ENCODE measurements at places on chromosomes 2 and 18.
A peak's percentile ranks its signal among the peaks of the same experiment; 100 is the strongest.

- no peak for DNase-seq
Measured at GRCh38 chr2:173574324-173575112, 219.8 kb downstream of the CDCA7 start.

- no peak for DNase-seq
Measured at GRCh38 chr2:232354069-232354468, 24.5 kb upstream of the ALPP start.

DNA sequence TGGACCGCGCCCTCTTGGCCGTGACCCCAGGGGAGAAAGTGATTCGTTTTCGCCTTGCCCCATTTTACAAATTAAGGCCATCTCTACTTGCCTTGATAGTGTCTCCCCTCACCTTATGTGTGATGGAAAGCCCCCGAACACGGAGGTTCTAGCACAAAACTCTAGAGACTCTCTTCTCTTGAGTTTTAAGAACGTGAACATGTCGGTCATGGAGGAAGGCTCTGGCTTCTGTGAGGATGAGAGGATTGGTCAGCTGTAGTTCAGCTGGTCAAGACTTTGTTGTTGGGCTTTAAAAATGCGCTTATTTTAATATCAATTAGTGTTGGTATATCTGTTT lies 828 bp downstream of the DYNC1I2 start:
- DNase-seq, result no peak

DNA sequence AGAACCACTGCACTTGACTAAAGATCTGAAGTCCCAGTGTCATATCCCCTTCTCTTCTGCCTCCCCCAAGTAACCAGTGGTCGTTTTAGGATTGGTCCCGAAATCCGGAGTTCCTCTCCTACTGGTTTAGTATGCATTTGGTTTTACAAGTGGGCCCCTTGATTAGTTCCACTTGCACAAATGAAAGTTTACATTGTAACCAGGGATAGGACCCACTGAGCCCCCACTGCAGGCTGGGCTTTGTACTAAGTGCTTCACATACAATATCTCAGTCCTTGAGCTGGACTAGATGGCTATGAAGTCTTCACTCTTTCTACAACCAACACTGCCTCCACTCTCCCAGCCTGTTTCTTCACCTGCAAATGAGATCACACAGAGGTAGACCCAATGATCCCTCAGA lies 50.4 kb downstream of the CYRIA start:
- no peak for DNase-seq

GRCh38 chr2:43100362-43100882 lies 126.0 kb downstream of the ZFP36L2 start:
- no peak for DNase-seq

GRCh38 chr2:7450188-7450832 lies 533.1 kb downstream of the RNF144A start:
- no peak for DNase-seq

- DNase-seq, result no peak
Measured at GRCh38 chr2:141038341-141038740, 1092.5 kb downstream of the LRP1B start.

- DNase-seq, result peak; percentile 40
Measured at GRCh38 chr2:165572151-165572550, 102.7 kb downstream of the CSRNP3 start.

DNA sequence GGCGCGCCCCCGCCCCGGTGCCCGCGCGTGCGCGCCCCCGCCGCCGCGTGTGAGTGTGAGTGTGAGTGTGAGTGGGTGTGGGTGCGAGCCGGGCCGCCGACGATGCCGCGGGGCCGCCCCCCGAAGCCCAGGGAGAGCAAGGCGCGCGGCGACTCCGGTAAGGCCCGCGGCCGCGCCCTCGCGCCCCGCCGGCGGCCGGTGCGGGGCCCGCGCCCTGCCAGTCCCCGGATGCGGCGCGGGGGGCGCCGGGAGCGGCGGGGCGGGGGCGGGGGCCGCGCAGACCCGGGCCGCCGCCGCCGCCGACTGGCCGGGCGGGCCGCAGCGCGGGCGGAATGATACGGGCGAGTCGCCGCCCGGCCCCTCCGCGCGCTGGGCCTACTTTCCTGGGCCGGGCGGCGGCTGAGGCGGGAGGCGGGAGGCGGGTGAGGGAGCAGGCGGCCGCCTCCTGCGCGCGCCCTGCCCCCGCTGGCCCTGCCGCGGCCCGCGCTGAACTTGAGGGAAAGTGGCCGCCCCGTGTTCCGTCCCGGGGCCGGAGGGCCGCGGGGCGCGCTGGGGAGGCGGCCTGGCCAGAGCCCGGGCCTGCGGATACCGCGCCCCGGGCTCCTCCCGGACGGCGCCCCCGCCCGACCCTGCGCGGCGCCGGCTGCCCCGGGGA lies at the start of gene ZNF236:
TSS of gene ZNF236 (plus strand) at position 52 of the 655 bp plus-strand sequence. CDS start at position 103, 51 bp downstream.
- DNase-seq, result peak; percentile 64

DNA sequence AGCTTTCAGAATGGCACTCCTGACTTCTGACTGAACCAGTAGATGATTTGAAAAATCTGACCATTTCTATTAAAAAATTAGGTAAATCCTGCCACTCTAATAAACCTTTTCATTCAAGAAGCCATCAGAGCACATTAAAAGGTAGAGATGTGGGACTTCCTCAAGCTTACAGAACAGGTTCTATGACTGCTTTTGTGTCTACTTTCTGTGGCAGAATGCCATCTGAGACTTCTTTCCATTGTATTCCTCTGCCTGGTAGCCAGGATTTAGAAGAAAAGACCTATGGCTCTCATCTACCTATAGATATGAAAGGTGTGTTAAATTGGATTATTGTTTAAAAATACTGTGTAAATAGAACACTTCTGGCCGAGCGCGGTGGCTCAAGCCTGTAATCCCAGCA lies 99.9 kb upstream of the NABP1 start:
- no peak for DNase-seq

GRCh38 chr2:75632091-75632701 lies 14.4 kb upstream of the MRPL19 start:
- no peak for DNase-seq

- DNase-seq, result no peak
Measured at GRCh38 chr18:75208836-75209128, 157 bp downstream of the PTGR3 start.

GRCh38 chr2:19838616-19839015 lies 63.2 kb downstream of the TTC32 start:
- DNase-seq, result no peak

DNA sequence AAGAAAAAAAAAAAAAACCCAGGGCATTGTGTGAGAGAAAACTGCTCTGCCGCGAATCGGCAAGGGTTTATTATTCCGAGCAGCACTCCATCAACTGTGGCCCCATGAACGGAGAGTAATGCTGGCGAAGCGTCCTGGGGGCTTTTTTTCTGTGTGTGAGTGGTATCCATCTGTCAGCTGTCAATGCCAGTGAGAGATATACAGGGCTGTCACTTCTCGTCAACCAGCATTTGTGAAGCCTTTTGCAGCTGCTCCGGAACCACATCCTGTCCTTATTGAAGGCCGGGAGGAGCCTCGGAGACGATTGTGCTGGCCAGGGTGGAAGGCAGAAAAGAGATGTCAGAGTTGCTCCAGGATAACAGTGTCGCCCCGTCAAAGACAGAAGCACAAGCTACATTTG lies 356.9 kb upstream of the SMIM21 start:
- DNase-seq, result peak; percentile 29

DNA sequence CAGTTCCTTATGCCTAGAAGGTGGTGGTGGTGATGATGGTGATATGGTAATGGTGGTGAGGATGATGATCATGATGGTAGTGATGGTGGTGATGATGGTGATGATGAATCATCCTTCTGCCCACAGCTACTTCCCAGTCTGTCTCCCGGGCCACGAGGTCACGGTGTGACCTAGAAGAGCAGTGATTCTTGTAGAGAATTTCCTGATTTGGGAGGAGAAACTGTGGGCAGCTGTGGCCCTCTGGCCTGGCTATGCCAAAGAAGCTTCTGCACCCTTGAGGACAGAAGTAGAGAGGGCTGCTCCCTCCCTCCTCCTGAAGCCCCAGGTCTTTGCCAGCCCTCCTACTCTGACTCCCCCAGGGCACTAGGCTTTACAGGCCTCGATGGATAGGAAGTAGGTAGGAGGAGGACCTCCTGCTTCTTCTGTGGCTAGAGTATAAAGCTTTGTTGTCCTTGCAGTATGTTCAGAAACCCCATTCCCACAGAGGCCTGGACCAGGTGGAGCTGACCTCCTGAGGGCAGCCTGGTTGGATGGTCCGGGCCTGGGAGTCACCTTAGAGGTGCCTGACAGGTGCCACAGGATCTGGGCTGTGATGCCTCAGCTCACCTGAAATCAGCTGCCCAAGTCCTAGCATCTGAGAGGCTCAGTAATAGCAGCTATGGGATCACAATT lies 57.9 kb upstream of the EPAS1 start:
- no peak for DNase-seq

- DNase-seq, result no peak
Measured at GRCh38 chr2:7444626-7445025, 527.4 kb downstream of the RNF144A start.

GRCh38 chr2:241159116-241159515 lies 8.8 kb downstream of the PPP1R7 start:
- DNase-seq, result no peak

- no peak for DNase-seq
Measured at GRCh38 chr18:45751766-45752165, 27.8 kb downstream of the SLC14A1 start.

- no peak for DNase-seq
Measured at GRCh38 chr18:57660961-57661360, 39.3 kb upstream of the NARS1 start.

GRCh38 chr18:58078889-58079573 lies 35.0 kb downstream of the NEDD4L start:
- no peak for DNase-seq

DNA sequence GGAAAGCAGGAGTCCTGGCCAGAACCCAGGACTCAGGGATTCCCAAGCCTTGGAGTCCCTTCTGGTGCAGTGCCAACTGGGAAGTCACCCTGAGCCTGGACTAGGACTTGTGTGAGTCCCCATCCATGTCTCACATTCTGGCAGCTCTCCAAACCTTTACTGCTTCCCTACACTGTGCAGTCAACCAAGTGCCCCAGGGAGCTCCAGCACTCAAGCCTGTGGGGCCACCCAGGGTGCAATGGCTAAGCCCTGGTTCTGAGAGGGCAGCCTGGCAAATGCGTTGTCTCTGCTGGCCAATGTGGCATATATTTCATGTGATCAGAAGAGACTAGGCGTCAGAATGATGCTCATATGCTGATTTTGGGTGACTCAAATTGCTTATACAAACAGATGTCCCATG lies 223.4 kb downstream of the SP3 start:
- peak; percentile 2 for DNase-seq

GRCh38 chr18:22282311-22283115 lies 113.1 kb downstream of the GATA6 start:
- no peak for DNase-seq

GRCh38 chr2:66899648-66900047 lies 464.7 kb downstream of the MEIS1 start:
- no peak for DNase-seq

- no peak for DNase-seq
Measured at GRCh38 chr18:39724652-39725051, 2159.1 kb upstream of the CELF4 start.

DNA sequence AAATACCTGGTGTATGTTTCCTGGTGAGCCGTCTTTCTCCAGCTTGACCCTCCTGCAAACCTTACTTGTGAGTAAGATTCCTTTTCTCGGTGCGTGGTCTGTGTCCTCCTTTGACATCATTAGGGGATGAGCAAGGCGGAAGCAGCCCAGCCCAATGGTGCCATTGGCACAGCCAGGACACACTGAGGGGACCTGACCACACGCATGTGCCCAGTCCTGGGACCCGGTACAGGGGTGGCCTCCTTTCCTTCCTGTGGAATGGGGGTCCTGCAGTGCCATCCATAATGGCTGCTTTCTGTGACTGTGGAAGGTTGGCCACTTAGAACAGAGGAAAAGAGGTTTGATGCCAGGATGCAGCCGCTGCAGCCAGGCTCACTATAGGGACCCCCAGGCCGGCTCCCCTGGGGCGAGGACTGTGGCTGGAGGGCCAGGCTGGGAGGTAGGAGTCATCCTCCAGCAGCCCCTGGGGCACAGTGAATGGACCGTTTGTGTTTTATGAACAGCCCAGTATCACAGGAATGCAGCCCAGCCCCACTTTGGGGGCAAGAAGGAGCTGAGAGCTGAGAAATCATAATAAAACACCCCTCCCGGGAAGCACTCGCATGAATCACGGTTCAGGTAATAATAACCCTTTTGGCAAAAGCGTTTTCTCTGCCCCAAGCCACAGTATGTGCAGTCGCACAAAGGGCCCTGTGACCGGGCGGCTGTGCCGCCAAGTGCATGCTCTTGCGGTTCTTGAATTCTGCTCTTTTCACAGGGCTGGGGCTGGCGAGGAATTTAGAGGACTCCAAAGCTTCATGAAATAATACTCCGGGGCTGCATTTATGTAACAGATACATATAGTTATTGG lies 73.2 kb downstream of the ASB1 start:
- no peak for DNase-seq

GRCh38 chr2:143700865-143701264 lies 571.6 kb downstream of the ARHGAP15 start:
- DNase-seq, result no peak

GRCh38 chr2:17879137-17879912 lies 858 bp downstream of the KCNS3 start:
- no peak for DNase-seq

DNA sequence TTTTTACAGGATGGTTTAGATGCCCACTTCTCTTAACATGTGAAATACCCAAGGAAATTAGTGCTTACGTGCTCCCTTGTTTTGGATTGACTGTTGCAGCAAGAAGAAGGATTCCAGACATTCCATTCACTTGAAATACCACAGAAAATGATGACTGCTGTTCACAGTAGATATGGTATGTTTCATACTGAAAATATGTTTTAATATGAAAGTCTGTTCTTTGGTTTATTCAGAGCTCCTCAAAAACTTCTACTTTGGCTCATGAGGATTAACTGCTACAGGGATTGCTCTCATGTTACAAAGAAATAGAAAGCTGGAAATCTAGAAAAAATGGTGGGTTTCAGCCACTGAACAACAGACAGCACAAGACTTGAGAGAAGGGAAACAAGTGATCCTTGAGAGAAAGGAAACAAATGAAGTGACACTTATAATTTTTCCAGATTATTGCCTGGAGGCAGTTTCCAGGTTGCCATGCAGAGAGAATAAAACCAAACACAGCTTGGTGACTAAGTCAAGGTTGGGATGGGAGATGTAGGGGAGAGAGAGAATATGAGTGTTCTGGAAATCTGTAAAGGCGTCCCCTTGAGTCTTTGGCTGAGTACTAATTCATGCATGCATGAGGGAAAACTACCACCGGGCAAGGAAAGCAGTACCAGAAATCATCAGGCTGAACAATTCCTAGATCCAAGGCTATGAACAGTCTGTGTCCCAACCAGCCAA lies 348.1 kb downstream of the CLIP4 start:
- DNase-seq, result no peak

- DNase-seq, result no peak
Measured at GRCh38 chr18:32607816-32608215, 137.1 kb upstream of the GAREM1 start.
